Choroid plexus epithelial cell (primary cell): ENCODE measurements at places on chromosomes 16 and 17.

DNA sequence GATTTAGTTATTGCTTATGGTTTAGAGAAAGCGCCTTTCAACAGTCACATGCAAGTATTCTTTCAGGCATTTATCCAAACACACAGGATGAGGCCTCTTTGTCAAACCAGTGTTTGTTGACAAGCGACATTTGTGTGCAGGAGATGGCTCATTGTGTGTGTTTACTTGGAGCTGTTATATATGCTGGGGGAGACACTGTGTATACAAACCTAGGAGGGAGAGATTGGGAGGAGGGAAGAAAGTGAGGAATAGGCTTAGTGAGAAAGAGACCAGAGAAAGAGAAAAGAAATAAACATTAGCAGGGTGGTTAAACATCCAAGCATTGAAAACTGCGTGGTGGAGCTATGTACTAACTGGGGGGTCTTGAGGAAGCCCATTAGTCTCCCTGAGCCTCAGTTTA, 437.6 kb downstream of the MAF start:
- no peak for DNase-seq

DNA sequence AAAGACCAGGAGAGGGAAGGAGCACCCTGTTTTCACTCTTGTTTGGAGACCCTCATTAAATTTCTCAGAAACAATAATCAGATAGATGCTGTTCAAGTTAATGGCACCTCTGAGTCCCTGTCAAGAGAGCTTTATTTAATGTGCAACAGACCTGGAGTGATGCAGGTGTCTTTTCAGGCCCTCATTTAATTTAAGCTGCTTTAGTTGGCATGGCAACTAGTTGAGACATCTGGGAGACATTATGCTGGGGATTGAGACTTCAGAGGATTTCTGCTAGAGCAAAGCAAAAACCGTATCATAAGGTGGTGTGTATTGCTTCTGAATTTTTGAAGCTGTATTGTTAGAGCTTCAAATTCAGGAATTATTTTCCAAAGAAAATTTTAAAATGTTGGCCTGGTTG, 108.5 kb downstream of the NLK start:
- DNase-seq: no peak

DNA sequence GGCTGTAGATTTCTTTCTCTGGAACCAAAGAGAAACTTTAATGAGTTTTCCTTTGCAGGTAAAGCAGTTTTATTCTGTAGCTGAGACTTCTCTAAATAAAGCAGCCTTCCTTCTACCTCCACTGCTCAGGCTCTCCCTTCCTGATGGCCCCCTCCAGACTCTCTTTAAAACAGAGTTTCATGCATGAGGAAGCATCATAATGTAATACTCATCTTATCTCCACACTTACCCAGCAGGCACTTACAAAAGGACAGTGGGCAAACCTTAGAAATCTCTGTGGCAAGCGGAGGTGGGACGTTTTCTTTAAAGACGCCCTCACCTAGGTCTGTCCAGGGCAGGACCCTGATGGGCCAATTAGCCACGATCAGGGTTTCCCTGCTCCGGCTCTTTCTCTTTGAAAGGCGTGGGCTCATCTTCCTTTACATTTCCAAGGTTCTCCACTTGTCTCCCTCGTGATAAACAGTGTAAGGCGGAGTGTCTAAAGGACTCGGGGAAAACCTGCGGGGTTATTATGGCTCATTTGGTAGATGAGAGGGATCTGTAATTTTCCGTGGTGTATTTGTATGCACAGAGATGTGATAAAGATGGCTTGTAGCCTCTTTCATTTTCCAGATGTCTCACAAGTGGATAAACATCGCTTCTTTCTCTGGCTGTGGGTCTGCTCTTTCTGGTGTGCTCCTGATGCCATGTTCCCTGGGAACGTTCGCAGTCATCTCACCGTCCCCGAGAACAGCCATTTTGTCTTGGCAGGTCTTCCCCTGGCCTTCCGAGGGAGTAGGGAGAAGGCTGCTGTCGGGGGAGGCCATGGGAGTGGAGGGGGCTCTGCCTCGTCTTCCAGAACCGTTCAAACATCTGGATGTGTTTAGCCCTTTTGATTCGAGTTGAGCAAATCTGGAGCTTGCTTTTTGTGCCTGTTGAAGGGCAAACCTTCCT, 239.0 kb downstream of the CCDC182 start:
- no peak for DNase-seq

GRCh38 chr16:46826631-46827030, 4.3 kb downstream of the C16orf87 start:
- peak; percentile 34 for DNase-seq

- DNase-seq: peak; percentile 99
These were observed 46.6 kb upstream of the WSB1 start for GRCh38 chr17:27247071-27247957.

- no peak for DNase-seq
These were observed 564 bp upstream of the TMIGD1 start for GRCh38 chr17:30334421-30334820.

GRCh38 chr17:385836-386140, 33.2 kb upstream of the RPH3AL start:
- DNase-seq: no peak

DNA sequence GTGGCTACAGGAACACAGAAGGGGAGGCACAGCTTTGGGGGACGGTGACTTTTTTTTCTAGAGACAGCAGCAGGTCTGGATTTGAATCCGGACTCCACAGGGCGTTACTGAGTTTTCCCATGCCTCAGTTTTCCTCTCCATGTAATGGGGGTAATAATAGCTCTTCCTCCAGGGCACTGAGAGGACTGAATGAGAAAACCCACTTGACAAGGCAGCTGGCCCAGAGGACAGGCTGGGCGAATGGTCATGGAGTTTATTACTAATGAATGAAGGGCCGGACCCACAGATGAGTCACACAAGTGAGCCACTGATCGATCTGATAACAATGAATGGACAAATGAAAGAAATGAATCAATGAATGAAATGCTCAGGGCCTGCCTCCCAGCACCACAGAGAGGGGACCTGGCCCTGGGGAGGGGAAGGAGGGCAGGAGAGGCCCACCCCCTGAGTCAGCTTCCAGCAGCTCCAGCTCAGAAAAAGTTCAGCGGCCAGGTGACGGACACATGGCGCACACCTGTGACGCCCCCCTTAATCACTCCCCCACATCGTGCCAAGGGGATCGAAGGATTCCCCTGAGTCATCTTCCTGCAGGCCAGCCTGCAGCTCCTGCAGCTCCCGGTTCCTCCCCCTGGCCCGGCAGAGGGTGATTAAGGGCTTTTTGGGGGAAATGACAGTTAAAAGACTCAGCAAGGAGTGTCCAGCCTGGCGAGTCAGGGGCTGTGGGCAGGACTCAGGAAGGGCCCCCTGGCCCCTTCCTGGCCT, 54.3 kb downstream of the SOCS1 start:
- peak; percentile 31 for DNase-seq

DNA sequence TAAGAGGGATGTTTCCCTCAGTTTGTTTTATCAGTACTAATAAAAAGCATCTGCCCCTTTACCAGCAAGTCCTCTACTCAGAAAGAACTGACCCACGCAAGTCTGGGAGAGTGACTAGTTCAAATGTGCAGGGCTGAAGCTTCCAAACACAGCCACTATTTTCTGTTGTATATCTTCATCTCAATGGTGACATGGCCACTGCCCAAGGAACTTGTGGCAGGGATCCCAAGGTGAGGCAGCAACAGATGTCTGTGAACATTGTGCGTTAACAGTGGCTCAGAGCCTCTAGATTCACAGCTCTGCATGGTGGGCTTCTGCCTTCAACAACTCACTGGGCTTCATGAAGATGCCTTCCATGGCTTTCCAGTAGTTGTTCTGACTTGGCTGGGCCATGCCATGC, 3.7 kb upstream of the BLTP2 start:
- no peak for DNase-seq

- peak; percentile 17 for DNase-seq
These were observed 30.4 kb upstream of the PITPNA start for GRCh38 chr17:1592751-1593629.

- peak; percentile 97 for DNase-seq
These were observed 1.5 kb upstream of the SPAG7 start for GRCh38 chr17:4969047-4969550.

DNA sequence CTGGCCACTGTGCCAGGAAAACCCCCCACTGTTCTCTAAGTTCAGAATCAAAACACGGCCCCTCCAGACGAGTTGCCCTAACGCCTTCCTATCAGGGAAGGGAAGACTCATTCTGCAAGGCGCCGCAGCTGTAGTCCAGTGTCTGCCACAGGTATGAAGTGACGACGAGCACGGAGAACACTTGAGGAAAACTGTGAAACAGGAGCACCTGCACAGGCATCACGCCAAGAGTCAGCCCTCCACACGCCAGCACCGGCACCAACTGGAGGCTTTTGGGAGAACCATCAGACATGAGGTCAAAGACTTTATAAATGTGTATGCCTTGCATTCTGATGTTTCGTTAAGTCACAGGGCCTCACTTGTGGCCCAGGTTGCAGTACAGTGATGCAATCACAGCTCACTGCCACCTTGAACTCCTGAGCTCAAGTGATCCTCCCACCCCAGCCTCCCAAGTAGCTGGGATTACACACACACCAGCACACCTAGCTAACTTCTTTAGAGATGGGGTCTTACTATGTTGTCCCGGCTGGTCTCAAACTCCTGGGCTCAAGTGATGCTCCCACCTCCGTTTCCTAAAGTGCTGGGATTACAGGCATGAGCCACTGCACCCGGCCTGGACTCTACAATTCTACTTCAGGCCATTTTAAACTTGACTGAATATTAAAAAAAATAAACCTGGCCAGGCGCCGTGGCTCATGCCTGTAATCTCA, 22.9 kb downstream of the KLHDC4 start:
- DNase-seq: no peak

- DNase-seq: no peak
These were observed 82.9 kb upstream of the DYNLRB2 start for GRCh38 chr16:80457871-80458270.

GRCh38 chr16:54511222-54511731, 224.7 kb upstream of the IRX3 start:
- DNase-seq: peak; percentile 69

- no peak for DNase-seq
These were observed 785 bp downstream of the NME3 start for GRCh38 chr16:1770328-1771187.

DNA sequence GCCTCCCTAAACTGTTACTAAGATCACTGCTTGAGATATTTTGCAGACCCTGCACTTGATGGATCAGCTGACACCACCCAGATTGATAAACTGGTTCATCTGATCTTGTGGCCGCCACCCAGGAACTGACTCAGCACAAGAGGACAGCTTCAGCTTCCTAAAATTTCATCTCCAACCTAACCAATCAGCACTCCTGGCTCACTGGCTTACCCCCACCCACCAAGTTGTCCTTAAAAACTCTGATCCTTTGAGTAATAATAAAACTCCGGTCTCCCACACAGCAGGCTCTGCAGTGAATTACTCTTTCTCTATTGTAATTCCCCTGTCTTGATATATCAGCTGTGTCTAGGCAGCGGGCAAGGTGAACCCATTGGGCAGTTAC, 174.8 kb downstream of the UTP18 start:
- no peak for DNase-seq

GRCh38 chr16:51641191-51641765, 490.2 kb upstream of the SALL1 start:
- no peak for DNase-seq

DNA sequence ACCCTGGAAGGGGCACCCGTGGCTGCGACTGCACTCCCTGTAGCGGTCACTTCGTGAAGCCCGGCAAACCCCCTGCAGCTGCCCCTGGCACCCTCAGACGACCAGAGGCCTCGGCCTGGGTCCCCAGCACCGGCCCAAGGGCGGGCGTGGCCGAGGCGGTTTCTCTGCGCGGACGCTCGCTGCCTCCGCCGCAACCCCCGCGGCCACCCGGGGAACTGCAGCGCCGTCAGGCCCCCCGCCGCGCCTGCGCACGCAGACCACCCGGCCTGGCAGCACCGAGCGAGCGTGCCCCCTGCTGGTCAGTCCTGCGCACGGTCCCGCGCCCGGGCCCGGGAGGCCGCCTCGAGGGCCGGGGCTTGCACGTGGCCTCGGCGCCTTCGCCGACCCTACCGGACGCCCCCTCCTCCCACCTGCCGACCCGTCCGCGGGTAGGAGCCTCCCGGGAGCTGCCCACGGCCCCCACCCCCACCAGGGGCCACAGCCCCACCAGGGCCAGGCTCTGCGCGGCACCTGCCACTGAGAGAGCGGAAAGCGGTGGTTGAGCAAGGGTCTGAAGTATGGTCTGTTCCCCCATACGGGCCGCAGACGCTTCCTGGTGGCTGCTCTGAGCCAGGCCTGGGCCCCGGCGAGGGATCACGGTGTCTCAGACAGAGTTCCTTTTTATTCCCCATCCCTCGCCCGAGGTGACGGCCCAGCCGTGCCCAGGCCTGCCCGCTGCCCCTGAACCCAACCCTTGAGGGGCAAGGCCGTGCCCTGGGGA, 11.5 kb upstream of the HS3ST6 start:
- DNase-seq: peak; percentile 82

- DNase-seq: peak; percentile 5
These were observed 16.8 kb upstream of the CCL1 start for GRCh38 chr17:34379868-34380267.

DNA sequence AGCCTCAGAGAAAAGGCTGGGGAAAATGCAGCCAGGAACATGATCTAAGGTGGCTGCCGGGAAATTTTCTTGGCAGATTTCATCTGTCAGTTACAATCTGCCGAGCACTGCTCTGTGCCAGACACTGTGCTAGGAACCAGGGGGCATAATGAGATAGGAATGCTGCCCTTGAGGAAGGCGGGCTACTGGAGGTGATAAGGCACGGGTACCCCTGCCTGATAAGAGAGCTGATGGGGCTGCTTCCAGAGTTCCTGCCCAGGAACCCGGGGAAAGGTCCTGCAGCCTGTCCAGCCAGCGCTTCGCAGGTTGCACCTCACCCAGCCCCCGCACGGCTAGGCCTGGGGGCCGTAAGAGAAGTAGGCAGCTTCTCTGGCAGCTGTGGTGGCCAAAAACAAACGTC, 3.1 kb downstream of the SCNN1G start:
- no peak for DNase-seq

- no peak for DNase-seq
These were observed 14.4 kb upstream of the DOK4 start for GRCh38 chr16:57500578-57501111.

- DNase-seq: peak; percentile 11
These were observed 14.3 kb upstream of the NUBP1 start for GRCh38 chr16:10729104-10730048.

DNA sequence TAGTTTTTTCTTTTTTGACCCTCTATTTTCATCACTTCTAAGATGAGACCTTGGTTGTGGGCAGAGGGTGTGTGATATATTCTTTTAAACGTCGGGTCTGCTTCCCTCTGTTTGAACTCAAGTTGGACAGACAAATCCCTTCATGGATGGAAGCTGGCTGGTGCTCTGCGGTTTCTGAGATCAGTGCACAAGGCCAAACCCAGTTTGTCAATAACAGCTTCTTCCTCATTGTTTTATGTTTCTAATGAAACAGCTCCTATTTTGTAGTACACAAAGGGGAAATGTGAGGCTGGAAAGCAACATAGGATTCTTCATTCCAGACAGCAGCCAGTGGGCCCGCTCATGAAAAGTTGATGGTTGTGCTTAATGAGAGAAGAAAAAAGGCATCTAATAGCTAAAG, 159.6 kb downstream of the PRKCA start:
- no peak for DNase-seq

DNA sequence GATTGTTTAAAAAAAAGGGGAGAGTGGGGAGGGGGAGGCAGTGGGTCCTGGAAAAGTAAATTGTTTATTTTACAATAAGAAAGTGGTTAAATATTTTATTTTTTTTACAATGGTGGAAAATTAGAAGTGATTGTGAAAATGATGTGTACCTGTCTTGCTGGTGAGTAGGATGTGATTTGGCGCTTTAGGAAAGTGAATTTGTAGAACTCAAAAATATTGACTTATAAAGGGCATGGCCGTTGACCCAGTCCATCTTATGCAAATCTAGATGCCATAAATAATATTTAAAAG, 10.2 kb upstream of the CES1 start:
- no peak for DNase-seq

- no peak for DNase-seq
These were observed 2.1 kb upstream of the UNC119 start for GRCh38 chr17:28554565-28554964.
